ENCODE measurements at places on chromosomes 4 and X. TPM values are rescaled to one million over a fixed set of nuclear protein-coding genes. Genes with fewer than 3 reads are reported as not detected.

The PYURF gene
- total RNA-seq = 85.2 TPM

The MAMLD1 gene
- total RNA-seq = 4.5 TPM

The UGT2B28 gene
- total RNA-seq = not detected

The CPLX1 gene
- not detected for total RNA-seq

The SNCA gene
- total RNA-seq = 14.0 TPM

The CT47B1 gene
- total RNA-seq = not detected

The CT45A10 gene
- total RNA-seq = not detected

The RNF212 gene
- 16.5 TPM for total RNA-seq

The CFAP299 gene
- total RNA-seq = not detected

The TMEM271 gene
- total RNA-seq = 3.3 TPM

The DGKK gene
- not detected for total RNA-seq

The RAB39B gene
- total RNA-seq = 0.89 TPM

The CSAG2 gene
- total RNA-seq = not detected

The CFP gene
- total RNA-seq = 1.1 TPM

Data from suprapubic skin (tissue), 4 donors.